ENCODE measurements at places on chromosomes 13 and 19.

GRCh38 chr19:16359964-16360363, 35.3 kb downstream of the KLF2 start:
- DNase-seq, result no peak

- no peak for DNase-seq
Measured at GRCh38 chr13:41302743-41303142, 8.3 kb upstream of the NAA16 start.

GRCh38 chr19:28213470-28214082, 999.4 kb downstream of the UQCRFS1 start:
- DNase-seq, result peak; percentile 70

DNA sequence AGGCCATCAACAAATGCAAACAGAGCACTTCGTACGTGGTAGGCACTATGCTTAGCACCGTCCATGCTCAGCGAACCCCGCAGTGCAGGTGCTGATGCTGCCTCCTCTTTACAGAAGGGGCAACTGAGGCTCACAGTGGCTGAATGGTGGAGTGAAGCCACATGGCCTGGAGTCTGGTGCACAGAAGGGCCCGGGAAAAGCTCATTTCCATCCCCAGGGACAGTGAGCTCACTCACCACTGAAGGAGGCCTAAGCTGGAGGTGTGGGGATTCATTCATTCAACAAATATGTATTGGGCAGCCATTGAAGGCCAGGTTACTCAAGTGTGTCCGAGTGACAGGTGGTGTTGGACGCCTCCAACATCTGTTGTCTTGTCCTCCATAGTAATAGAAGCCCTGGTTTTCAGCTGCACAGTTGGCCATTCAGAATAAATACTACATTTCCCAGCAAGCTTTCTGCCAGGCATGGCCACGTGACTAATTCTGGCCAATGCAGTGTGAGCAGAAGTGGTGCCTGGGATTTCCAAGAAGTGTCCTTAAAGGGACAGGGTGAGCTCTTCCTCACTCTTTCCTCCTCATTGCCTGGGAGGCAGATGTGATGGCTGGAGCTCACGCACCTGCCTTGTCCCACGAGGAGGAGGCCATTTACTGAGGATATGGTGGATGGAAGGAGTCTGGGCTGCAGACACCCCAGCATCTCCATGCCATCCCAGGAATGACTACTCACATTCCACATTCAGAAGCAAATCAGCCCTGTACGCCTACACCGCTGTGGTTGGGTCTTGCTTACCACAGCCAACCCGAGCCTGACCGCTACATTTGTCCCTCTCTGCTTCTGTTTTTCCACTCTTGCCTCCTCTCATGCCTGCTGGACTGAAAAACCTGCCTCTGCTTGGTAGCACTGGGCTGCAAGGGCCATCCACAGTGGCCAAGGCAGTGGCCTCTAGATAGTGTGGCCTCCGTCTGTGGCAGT, 2.3 kb upstream of the ZNRF4 start:
- peak; percentile 61 for DNase-seq

GRCh38 chr19:28305513-28305912, 907.4 kb downstream of the UQCRFS1 start:
- no peak for DNase-seq

GRCh38 chr13:23433171-23434153, at the start of gene SACS:
Gene SACS (minus strand): TSS chr13:23433702. CDS start chr13:23411239, 22,463 bp downstream.
- peak; percentile 37 for DNase-seq

- DNase-seq, result no peak
Measured at GRCh38 chr13:71454509-71454908, 412.5 kb downstream of the DACH1 start.

GRCh38 chr13:29710511-29710910, 115.0 kb upstream of the SLC7A1 start:
- DNase-seq, result no peak

DNA sequence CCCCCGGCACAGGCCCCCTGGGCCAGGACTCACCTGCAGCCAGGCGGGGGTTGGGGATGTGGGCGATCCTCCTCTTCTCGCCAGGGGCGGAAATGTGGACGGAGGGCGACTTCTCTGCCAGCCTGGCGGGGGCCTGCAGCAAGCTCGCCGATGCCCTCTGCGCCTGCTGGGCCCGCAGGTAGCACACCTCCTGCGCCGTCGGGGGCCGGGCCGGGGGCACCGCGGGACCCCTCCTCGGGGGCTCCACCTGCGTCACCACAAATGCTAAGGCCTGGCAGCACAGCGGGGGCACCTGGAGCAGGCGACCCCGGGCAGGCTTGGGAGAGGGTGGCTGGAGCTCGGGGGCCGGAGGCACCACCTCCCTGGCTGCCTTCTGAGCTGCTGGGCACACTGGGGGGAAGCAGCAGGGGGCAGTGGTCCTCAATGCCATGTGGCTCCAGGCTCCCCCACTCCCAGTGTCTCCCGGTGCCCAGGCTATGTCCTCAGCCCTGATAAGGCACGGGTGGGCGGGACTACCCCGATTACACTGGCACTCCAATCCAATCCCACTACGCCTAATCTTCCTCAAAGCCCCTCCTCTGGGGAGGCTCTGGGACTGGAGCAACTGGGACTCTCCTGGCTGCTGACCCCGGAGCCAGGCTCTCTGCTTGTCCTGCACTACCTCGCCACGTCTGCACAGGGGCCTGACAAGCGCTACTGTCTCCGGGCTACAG, 11.6 kb upstream of the ATP8B3 start:
- DNase-seq, result no peak

DNA sequence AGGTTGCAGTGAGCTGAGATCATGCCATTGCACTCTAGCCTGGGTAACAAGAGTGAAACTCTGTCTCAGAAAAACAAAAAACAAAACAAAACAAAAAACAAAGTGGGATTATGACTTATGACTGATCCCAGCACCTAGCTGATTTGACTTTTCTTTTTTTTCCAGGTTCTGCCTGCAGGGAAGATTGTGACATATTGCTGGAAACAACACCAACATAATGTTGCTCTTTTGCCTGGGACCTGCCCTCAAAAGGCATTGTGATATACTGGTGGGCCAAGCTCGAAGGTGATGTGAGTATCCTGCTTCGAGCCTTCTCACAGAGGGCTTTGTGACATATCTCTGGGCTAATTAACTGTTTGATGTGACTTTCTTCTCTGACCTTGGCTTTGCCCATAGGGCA, 42.0 kb upstream of the ZNF43 start:
- DNase-seq, result no peak

DNA sequence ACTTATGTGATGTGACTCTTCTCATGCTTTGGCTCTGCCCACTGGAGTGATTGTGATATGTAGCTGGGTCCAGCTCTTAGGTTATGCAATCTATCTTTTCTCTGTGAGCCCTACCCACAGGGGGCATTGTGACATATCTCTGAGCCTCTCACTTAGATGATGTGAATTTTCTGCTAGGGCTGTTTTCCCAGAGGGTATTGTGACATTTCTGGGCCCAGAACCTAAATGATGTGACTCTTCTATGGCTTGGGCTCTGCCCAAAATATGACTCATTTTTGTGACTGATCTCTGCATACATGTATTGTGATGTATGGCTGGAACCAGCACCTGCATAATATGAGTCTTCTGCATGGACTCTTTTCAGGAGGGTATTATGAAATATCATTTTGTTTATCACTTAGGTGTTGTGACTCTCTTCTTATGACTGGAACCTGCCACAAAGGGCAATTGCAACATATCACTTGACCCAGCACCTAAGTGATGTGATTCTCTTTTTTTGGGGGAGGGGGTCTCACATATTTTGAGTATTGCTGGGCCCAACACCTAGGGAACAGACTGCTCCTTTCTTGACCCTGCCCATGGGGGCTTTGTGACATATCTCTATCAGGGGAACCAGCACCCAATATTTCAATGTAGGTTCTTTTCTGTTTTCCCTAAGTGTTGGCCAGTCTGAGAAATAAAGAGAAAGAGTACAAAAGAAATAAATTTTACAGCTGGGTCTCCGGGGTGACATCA, 12.1 kb upstream of the ZNF254 start:
- DNase-seq, result no peak

DNA sequence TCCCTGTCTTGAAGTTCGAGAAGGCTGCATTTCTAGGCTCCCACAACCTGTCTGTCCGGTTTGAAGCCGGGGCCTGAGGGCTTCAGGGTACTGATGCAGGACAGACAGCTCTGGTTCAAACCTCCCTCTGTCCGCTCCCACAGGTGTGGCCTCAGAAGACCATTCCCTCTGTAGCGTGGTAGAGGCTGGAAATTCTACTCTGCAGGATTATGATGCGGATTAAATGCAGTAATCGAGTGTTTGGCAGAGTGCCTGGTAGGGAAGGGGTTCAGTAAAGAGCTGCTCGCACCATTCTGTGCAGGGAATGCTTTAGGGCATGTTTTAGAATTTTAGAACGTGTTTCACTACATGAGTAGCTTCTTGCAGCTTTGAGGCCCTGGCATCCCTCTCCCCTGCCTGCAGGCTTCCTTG, 30.5 kb downstream of the PPP1R37 start:
- no peak for DNase-seq

DNA sequence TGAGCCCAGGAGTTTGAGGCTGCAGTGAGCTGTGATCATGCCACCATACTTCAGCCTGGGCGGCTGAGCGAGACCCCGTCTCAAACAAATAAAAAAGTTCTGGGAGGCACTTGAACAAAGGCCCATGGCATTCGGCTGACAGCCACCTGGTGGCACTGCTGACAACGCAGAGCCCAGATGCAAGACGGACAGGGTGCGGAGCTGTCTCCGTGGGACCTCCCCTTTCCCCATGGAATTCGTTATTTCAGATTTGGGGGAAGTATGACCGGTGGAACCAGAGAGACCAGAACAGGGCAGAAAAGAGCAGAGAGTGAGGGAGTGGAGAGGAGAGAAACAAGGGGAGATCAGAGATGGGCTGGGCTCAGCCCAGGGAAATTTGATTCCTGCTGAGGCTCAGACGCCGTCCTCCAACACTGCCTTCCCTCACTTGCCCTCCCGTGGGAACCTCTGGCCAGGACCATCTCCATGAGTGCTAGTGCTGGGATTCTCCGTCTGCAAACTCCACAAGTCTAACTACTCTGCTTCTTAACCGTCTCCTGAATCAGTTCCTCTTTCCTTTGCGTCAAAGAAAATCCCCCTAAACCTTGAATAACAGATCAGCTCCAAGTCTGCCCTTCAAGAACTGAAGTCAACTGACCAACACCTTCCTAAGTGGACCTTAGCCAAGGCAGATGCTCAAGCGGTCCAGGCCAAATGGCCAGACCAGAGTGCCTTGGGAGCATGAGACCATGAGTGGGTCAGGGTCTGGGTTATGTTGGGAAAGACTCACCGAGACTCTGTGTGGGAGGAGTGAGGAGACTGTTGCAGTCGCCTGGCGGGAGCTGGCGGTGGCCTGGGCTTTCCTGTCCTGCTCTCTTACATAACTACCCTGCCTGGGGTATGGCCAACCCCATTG, 11.9 kb upstream of the ATF5 start:
- peak; percentile 23 for DNase-seq

GRCh38 chr13:35198613-35199200, 256.6 kb downstream of the NBEA start:
- DNase-seq, result no peak

GRCh38 chr13:108924541-108924940, 295.1 kb downstream of the MYO16 start:
- no peak for DNase-seq

- no peak for DNase-seq
Measured at GRCh38 chr13:76754414-76754813, 131.8 kb downstream of the KCTD12 start.

- no peak for DNase-seq
Measured at GRCh38 chr13:100983111-100983510, 308.5 kb upstream of the TMTC4 start.

GRCh38 chr19:17737690-17738153, 13.6 kb upstream of the FCHO1 start:
- DNase-seq, result no peak

DNA sequence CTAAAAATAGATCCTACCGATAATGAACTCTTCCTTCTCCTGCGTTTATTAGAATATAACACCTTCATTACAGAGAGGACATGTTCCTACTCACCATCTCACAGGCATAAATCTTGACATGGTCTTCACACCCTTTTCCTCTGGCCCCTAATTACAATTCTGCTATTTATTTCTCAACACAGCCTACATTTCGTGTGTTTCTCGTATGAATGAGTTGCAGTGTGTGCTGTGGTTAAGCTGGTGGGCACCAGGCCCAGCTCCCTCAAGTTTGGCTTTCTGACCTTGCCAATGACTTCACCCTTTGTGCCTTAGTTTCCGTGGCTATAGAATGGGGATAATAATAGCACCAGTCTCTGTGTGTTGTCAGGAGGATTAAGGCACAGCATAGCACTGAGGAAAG, 12.3 kb upstream of the KATNAL1 start:
- DNase-seq, result peak; percentile 94

DNA sequence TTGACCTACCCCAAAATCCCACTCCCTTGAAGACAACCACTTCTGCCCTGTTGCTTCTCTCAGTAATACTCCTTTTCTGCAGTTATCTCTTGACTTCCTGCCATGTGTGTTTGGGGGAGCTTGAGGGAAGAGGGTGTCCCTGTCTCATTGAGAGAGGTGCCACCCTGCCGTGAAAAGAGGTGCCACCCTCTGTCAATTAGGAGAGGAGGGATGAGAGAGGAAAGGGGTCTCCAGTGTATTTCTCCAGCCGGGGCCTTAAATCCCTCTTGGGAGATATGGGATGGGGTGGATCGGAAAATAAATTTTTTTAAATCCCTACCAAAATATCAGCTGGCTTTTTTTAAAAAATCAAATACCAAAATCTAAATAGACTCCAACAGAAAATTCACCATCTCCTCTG, 16.5 kb downstream of the PLD3 start:
- DNase-seq, result no peak

DNA sequence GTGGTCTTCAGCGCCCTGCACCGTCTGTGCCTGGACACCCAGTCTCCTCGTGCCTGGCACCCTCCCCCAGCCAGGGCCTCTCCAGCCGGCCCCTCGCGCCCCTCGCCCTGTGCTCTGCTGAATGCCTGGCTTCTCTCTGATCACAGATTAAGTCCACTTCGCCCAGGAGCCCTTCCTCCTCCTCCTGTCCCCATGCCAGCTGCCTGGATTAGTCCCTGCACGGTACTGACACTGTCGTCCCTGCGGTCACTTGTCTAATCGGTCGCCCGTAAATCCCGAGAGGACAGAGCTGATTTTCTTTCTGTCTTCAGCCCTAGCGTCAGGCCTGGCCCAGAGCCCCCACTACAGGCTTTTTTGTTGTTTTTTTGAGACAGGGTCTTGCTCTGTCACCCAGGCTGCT, 6.6 kb downstream of the THOP1 start:
- DNase-seq, result no peak

DNA sequence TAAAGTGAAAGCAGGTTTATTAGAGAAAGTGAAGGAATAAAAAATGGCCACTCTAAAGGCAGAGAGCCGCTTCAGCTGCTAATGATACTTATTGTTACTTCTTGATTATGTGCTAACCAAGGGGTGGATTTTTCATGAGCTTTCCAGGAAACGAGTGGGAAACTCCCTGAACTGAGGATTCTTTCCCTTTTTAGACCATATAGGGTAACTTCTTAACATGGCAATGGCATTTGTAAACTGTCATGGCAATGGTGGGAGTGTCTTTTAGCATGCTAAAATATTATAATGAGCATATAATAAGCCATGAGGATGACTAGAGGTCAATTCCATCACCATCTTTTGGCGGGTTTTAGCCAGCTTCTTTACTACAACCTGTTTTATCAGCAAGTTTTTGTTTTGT, 890.0 kb downstream of the UQCRFS1 start:
- no peak for DNase-seq

GRCh38 chr19:46927106-46927505, 66.3 kb downstream of the ARHGAP35 start:
- DNase-seq, result no peak

All from SK-MEL-5 (cell line).